ENCODE measurements at places on chromosomes 4 and X.
A peak's percentile ranks its signal among the peaks of the same experiment; 100 is the strongest.

DNA sequence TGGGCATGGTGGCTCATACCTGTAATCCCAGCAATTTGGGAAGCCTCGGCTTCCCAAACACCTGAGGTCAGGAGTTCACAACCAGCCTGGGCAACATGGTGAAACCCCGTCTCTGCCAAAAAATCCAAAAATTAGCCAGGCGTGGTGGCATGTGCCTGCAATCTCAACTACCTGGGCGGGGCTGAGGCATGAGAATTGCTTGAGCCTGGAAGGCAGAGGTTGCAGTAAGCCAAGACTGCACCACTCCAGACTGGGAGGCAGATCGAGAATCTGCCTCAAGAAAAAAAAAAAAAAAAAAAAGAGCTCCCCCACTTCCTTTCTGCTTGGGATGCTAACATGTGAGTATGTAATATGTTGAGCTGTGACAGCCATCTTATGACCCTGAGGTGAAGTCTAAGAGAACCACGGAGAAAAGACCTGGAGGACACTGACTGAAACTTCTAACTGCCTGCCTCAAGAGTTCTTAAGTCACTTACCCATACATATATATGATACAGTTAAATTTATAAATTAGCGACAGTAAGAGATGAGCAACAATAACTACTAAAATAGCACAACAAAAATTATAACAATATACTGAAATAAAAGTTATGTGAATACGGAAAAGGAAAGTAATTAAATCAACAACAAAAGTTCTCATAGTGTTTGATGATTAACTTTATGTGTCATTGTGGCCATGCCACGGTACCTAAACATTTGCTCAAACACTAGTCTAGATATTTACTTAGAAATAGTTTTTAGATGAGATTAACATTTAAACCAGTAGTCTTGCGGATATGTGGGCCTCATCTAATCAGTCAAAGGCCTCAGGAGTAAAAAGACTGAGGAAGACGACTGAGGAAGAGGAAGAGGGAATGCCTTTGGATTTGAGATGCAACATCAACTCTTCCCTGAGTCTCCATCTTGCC lies 178.3 kb downstream of the OPHN1 start:
- no peak for DNase-seq

- DNase-seq, result no peak
Measured at GRCh38 chr4:6345096-6345830, 75.6 kb downstream of the WFS1 start.

GRCh38 chrX:84219551-84219950 lies 31.6 kb upstream of the RPS6KA6 start:
- no peak for DNase-seq

DNA sequence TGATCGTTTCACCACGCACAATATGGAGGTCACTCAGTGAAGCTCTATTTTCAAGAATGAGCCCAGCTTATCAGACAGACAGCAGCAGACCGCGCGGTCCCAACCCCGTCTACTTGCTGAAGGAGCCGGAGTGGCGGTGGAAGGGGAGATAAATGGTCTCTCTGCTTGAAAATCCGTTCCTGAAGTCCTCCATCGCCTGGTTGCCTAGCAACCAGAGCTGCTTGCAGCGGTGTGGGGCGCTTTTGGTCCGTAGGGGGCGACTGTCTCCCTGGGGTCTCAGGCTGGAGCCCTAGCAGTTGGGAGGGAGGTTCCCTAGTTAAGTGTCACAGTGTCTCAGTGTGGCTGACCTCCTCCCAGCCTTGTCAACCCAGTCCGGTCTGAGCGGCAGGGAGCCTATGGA lies 8.3 kb upstream of the DLG3 start:
- DNase-seq, result no peak

DNA sequence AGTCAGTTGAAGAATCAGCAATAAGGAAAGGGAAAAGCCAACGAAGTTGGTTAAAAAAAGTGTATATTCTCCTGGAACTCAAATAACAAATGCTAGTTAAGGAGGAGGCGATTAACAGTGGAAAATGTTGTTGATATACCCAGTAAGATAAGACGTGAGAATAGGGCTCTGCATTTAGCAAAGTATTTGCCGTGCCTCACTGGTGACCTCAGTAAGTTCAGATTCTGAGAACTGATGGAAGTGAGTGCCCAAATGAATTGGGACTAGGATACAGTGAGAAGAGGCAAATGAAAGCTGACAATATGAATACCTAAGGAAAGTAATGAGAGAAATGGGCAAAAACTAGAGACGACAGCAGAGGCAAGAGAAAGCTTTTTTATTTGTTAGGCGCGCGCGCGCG lies 3.5 kb downstream of the TECRL start:
- DNase-seq, result no peak

DNA sequence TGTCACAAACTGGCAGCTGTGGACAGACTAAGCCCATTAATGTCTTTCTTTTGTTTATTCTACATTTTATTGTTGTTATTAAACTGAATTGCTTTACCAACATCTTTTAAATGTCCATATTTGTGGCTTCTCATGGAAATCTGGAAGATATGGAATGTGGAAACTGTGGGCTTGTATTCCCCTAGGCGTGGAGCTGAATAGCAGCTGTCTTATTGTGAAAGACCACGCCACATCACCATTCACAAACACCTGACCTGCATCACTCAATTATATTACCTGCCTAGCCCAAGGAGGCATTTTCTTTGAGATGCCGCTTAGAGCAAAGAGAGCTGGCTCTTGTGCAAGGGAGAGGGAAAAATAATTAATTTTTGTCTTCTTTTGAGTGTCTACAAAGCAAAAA lies 96.9 kb upstream of the GPRIN3 start:
- no peak for DNase-seq

- no peak for DNase-seq
Measured at GRCh38 chrX:53644751-53645150, 41.8 kb downstream of the HUWE1 start.

DNA sequence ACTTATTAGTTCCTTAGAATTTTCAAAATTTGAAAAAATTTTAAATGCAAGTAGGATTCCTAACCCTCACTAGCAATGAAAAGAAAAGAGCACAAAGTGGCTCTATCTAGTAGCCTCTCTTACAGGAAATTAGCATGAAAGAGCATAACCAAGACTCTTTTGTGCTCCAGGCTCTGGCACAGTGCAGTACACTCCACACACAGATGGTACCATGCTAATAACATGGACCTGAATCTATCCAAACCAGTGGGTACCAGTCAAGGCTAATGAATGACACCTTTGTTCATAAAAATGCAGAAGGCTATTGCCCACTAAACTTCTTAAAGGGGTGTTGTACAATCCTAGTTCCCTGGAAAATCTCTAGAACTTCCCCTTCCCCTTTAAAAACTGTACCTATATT lies 119.0 kb downstream of the MANBA start:
- no peak for DNase-seq

GRCh38 chr4:147909225-147909624 lies 177.3 kb downstream of the ARHGAP10 start:
- DNase-seq, result no peak

DNA sequence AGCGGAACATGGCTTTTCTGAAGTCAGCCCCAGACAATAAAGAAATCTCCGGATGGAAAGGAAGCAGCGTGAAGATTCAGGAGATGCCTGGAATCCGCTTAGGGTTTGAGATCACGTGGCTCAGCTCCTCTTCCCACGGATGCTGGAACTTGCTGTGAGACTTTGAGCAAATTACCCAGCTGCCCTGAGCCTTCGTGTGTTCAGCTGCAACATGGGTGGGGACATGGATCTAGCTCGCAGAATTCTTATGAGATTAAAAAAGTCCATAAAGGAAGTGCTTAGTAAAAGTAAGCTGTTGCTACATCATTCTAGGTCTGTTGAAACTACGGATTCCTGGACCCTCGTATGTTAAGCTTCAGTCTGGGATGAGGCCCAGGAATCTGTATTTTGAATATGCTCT lies 55.7 kb upstream of the STIM2 start:
- DNase-seq, result no peak

- DNase-seq, result no peak
Measured at GRCh38 chr4:118869808-118870342, 18.8 kb upstream of the SYNPO2 start.

DNA sequence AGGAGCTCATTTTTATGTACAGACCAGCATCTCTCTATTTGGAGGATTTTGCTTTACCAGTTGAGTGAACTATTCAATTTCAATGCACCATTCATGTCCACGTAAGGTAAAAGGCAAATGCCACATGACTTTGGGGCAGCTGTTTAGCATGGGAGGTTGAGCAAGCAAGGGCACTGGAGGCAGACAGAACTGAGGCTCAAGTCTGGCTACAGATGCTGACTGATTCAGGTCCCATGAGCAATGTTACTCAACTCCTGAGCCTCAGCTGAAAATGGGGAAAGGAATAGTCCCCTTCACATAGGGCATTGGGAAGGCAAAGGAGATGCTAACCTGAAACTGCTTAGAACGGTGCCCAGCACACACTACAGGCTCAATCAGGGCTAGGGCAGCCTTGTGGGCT lies 93.0 kb upstream of the MTM1 start:
- DNase-seq, result no peak

DNA sequence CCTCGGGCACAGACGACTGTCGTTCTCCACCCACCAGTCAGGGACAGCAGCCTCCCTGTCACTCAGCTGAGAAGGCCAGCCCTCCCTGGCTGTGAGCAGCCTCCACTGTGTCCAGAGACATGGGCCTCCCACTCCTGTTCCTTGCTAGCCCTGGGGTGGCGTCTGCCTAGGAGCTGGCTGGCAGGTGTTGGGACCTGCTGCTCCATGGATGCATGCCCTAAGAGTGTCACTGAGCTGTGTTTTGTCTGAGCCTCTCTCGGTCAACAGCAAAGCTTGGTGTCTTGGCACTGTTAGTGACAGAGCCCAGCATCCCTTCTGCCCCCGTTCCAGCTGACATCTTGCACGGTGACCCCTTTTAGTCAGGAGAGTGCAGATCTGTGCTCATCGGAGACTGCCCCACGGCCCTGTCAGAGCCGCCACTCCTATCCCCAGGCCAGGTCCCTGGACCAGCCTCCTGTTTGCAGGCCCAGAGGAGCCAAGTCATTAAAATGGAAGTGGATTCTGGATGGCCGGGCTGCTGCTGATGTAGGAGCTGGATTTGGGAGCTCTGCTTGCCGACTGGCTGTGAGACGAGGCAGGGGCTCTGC lies 7.9 kb upstream of the MSANTD1 start:
- DNase-seq, result no peak

- no peak for DNase-seq
Measured at GRCh38 chr4:43014256-43014655, 121.7 kb downstream of the GRXCR1 start.

- DNase-seq, result no peak
Measured at GRCh38 chrX:47877327-47877726, 40.6 kb downstream of the ZNF81 start.

DNA sequence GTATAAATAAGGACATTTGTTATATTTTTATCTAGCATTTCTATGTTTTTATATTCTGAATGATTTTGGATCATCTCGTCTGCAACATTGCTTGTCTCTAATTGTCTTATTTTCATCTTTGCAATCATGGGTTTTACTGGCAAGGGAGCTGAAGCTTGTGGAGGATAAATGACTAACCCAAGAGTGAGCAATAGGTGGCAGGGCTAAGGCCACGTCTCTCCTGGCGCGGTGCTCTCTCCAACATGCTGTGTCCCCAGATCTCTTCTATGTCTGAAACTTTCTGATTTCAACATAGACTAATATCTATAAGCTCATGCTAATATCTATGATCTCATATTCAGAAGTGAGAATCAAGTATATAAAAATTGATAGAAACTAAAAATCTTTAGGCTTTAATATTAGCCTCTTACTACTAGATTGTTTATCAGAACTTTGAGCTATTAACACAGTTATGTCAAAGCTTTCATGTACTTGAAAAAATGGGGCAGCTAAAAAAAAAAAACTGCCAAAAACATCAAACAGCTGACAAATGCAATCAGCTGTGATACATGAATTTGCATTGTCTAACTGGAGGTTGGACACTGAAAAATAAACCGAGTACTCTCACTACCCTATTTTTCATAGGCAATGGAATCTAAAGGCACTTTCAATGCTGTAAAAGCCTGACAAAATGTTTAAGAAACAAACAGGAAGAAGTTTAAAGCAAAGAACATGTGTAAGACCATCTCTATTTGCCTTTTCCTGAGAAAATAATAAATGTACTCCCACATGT lies 169.2 kb downstream of the TMA16 start:
- no peak for DNase-seq

DNA sequence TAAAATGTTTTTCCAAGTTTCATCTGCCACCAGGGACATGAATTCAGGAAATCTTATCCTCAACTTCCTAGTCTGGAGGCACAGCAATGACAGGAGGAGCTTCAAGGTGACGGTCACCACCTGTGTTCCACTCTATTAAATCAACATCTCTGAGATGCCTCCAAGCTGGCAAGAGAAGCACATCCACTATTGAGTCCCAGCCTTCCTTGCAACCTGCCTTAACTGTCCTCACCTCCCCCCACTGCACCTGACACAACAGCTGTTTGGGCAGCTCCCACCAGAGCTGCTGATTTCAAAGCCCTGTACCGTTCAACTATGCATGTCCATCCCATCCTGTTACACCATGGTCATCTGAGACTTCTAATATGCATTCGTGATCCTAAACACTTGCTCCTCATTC lies 123.4 kb downstream of the COL25A1 start:
- no peak for DNase-seq

DNA sequence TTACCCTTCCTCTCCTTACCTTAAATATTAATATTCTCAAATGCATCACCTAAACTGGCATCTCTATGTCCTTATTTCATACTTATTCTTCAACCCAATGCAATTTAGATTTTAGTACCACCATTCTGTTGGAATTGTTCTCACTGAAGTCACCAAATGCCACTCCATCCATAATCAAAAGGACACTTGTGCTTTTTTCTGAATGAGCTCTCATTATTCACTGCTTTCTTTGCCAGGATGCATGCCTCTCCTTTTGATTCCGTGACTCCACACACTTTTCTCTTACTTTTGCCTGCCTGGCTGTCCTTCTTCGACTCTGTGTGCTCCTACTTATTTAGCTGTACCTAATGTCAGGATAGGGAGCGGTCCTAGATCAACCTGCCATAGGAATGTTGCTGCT lies 633.1 kb upstream of the BOD1L1 start:
- no peak for DNase-seq

DNA sequence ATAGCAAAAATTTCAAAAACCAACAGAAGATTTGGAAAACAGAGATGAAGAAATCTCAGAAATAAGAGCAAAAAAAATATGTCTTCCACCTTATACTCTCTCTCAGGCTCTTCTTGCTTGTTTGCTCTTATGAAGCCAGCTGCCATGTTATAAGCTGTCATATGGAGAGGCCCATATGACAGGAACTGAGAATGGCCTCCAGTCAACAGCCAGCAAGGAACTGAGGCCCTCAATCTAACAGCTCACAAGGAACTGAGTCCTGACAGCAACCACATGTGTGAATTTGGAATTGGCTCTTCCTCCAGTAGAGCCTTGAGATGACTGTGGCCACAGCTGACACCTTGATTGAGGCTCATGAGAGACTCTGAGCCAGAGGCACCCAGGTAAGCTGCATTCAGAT lies 51.3 kb upstream of the MAOA start:
- no peak for DNase-seq

GRCh38 chr4:125789023-125789422 lies 474.3 kb downstream of the FAT4 start:
- no peak for DNase-seq

DNA sequence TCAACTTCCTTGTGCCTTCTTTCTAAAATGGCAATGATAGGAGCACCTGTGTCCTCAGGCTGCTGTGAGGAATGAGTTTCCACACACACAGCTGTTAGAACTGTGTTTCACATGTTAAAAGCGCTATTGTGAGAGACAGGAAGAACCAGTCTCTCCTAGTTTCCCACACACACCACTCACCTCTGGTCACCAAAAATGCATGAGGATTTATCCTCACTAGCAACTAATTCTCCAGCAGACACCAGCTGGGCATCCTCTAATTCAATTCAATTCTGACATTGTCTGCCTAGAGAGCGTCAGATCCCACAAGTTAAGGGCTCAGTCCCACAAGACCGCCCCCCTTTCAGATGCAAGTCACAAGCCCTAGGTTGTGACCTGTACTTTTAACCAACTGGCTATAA lies 29.0 kb upstream of the SLC2A9 start:
- DNase-seq, result peak; percentile 68
